ENCODE measurements at places on chromosomes 3 and 15. TPM values are rescaled to one million over a fixed set of nuclear protein-coding genes. Genes with fewer than 3 reads are reported as not detected.

Gene TMEM108
- 3.5 TPM for total RNA-seq

Gene GOLGA6D
- total RNA-seq = 0.37 TPM

DNA sequence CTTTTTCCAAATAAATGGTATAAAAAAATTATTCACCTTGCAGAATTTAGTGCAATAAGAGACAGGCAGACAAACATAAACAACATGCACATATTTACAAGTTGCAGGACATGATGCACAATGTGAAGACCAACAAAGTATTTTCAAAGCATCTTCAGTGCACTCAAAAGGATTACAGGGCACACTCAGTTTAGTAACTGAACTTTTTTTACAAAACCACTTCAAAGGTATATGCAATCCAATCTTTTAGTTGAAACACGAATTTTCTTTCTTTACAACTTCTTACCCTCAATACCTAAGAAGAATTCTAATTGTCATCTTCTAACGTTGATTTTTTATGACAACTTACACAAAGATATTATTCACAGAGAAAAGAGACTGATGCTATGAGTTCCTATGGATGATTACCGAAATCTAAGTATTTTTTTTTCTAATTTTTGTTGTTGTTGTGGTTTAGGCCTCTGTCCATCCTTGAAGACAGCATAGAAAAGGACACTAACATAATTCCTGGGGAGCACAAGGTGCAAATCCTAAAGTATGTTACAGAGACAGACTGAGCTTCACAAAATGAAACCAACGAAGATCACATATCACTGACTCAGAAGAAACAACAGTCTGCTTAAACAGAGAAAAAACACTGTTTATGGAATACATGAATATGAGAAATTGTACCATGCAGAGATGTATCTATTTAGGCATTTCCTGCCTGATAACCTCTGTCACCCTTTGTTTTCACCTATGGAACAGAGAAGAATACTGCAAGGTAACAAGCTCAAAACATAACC is 50.3 kb downstream of the ZMAT3 start:
- H3K27me3 ChIP-seq = no peaks in the 10 kb centered on the region
- no peak overlapping the region for H3K27ac ChIP-seq
- H3K4me1 ChIP-seq = no peaks in the 10 kb centered on the region
- H3K36me3 ChIP-seq = no peaks in the 10 kb centered on the region
- DNase-seq = no peak
- no peak overlapping the region for H3K4me3 ChIP-seq

GRCh38 chr3:161607056-161607455 is 110.4 kb downstream of the OTOL1 start:
- no peak overlapping the region for H3K27ac ChIP-seq
- no peak overlapping the region for H3K4me3 ChIP-seq
- no peak for DNase-seq

DNA sequence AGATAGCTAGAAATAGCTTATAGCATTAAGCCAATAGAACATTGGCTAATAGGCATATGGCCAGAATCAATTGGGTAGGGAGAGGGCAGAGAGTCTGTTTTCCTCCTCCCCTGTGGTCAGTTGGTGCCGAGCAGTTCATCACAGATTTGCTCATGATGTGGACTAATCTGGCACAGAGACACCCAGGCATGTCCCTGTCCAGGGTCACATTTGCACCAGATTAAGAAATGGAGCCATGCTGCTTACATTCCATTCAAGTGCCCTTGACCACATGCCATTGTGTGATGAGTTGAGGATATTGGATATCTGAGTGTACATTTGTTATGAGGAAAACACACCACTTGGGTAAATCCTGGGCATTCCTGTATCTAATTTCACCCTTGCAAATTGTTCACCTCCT is 53.4 kb downstream of the USP13 start:
- H3K4me1 ChIP-seq = peaks cover 9% of the 10 kb centered on the region
- no peak for DNase-seq
- no peak overlapping the region for H3K27ac ChIP-seq
- peaks cover 8% of the 10 kb centered on the region for H3K36me3 ChIP-seq
- no peak overlapping the region for H3K4me3 ChIP-seq
- no peaks in the 10 kb centered on the region for H3K27me3 ChIP-seq

DNA sequence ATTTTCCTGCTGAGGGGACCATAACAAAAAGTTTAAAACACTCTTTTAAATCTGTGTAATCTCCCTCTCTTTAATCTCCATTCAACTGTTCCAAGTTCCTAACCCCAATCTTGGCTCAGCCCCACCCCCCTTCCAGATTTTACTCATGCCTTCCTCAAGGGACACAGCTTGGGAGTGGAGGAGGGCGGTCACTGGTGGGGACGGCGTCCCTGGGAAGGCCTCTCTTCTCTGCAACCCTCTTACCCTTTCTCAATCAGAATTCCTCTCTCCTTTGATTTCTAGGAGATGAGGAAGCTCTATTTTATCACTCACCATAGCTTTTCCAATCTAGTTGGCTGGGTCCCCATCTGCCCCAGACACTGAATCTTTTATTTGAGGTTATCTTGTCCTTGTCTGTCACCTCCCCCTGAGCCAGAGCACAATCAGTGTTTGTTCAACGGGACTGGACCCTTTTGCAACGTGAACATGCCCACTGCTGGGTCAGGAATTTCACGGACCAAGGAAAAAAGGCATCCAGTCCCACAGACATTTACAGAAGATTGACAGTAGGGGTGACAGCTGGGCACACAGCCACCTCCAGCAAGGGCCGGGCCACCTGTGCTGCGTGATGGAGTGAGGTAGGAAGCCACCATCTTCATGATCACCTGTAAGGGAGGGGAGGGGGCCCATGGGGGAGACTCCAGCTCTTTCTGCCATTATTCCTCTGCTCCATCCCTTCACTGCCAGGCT is 84.0 kb upstream of the HERC1 start:
- H3K4me3 ChIP-seq = no peak overlapping the region
- no peak overlapping the region for H3K27ac ChIP-seq
- H3K4me1 ChIP-seq = peaks cover 4% of the 10 kb centered on the region
- DNase-seq = no peak
- no peaks in the 10 kb centered on the region for H3K27me3 ChIP-seq

GRCh38 chr15:33655488-33655887 is 312.8 kb upstream of the CHRM5 start:
- no peaks in the 10 kb centered on the region for H3K36me3 ChIP-seq
- H3K4me3 ChIP-seq = no peak overlapping the region
- no peaks in the 10 kb centered on the region for H3K4me1 ChIP-seq
- H3K27ac ChIP-seq = no peak overlapping the region

Measured in H9 (cell line).